A172 (cell line): ENCODE measurements at places on chromosomes 1 and 21.

- DNase-seq, result peak; percentile 78
Measured at GRCh38 chr1:108590957-108591356, 31.1 kb downstream of the EEIG2 start.

- DNase-seq, result no peak
Measured at GRCh38 chr1:223210788-223211120, 67.7 kb upstream of the TLR5 start.

DNA sequence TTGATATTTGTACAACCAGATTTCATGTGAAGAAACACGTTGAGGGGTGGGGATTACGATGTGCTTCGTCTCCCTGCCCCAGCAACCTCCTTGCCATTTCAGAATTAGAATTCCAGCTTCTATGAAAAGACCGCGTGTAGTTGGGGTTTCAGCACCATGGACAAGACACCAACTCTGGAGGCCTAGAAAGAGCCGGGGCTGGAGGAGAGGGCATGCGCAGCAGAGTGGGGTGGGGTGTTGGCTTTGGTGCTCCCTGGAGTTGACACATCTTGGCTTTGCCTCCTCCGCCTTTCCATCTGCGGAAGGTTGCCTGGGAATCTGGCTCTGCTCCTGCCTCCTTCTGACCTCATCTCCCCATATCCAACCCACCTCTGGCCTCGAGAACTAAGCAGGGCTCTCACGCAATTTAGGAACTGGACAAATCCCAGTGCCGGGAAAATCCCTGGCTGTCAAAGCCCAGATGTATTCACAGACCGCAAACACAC lies 11.8 kb downstream of the HTR6 start:
- DNase-seq, result no peak

DNA sequence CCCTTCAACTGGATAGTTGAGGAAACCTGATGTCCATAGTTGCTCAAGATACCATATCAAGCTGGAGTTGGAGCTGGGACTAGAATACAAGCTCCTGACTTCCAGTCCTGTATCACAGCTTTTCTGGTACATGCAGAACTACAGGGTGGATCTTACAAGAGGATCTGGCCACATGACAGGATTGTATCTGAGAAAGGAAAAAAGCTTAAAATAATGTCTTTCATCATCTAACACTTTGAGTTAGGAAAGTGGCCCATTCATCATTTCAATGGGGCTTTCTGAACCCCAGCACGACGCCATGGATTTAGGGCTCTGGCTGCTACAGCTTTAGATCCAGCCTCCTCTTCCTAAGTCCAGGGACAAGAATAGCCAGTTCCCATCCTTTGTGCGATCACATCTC lies 46.9 kb downstream of the RASSF5 start:
- no peak for DNase-seq

GRCh38 chr21:29105218-29105617 lies 25.2 kb upstream of the MAP3K7CL start:
- peak; percentile 92 for DNase-seq

DNA sequence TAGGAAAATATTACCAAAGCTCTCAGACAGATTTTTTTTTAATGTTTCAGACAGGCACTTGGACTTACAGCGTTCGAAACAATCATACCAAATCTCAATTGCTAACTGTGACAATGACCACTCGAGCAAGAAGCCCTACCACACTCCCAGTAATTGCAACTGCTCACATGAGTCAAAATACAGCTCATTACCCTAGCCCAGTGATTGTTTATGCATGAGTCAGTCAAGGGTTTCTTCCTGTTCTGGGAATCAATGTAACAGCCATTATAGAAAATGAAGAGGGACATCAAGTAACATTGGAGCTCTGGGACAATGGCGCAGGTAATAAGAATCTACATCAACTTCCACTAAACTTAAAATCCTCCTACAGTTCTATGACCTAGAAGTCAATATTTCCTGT lies 56.1 kb upstream of the SH3GLB1 start:
- DNase-seq, result peak; percentile 63

DNA sequence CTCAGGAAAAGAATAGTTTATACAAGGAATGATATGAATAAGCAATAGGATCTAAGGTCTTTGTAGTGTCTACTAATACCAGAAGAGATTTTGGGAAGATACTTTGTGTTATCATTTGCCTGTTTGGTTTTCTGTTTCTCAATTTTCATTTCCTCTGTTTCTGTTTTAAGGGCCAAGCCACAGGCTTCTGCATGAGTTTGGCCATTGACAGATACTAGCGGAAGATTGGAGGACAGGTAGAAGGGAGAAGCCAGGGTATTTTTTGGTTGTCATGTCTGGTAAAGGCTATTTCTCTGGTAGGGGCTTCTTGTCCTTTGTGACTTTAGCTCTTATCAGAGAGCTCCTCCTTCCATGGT lies 51.4 kb downstream of the HS2ST1 start:
- DNase-seq, result no peak

- peak; percentile 22 for DNase-seq
Measured at GRCh38 chr1:43405219-43405875, 15.6 kb downstream of the SZT2 start.

GRCh38 chr21:42317341-42317741 lies 2.1 kb upstream of the TFF3 start:
- DNase-seq, result no peak

DNA sequence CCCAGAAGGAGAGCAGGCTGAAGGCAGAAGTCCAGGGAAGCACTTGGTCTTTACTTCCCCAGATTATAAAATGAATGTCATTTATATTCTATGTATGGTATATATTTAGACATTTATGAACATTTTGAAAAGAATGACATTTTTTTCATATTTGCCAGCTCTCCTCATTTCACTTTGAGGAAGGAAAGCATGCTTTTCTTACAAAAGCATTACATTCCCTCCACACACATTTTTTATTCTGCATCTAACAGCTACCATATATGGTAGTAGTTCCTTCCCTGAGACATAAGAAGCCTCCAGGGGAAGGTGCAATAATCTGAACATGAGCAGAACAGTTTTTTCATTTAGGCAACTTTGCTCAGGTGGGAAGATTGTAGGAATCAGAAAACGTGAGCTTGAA lies 94.0 kb downstream of the LRRC7 start:
- no peak for DNase-seq

GRCh38 chr1:192443616-192444015 lies 126.8 kb downstream of the RGS21 start:
- DNase-seq, result no peak

- DNase-seq, result no peak
Measured at GRCh38 chr1:23825762-23826522, 713 bp upstream of the HMGCL start.

- peak; percentile 11 for DNase-seq
Measured at GRCh38 chr21:14862794-14863720, 201.7 kb downstream of the NRIP1 start.

GRCh38 chr1:208172423-208173145 lies 71.6 kb downstream of the PLXNA2 start:
- DNase-seq, result peak; percentile 27

DNA sequence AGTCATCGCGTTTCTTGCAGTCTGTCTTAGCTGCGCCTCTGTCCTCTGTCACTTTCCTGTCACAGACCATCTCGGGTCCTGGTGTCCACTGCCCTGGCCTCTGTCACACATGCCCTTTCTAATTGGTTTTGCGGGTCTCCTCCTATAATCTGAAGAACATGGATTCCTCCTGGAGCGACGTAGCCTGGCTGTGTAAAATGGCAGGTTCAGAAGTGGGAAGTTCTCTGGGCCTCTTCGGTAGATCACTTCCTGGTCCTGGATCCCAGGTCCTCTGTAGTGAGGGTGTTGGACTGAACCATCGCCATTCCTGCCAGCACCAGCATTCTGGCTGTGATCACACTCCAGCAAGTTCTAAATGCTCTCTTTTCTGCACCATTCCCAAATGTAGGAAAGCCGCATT lies 857 bp downstream of the FAM3B start:
- no peak for DNase-seq

- peak; percentile 25 for DNase-seq
Measured at GRCh38 chr21:42097274-42097673, 26.2 kb downstream of the UMODL1 start.

DNA sequence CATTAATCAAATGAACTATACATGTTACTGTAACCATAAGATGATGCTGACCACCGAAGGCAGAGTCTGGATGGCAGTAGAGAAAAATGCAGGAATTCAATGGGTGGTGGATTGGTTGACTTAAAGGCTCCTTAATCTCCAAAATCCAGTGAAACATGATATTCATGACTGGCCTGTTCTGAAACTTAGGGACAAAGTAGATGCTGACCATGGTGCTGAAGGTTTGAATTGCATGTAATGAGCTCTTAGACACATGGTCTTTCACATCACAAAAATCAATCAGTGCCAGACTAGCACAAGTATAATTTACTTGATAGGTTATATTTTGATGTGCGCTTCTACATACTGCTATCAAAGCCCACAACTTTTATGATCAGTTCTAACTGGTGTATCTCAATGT lies 30.9 kb upstream of the NTMT2 start:
- peak; percentile 47 for DNase-seq

DNA sequence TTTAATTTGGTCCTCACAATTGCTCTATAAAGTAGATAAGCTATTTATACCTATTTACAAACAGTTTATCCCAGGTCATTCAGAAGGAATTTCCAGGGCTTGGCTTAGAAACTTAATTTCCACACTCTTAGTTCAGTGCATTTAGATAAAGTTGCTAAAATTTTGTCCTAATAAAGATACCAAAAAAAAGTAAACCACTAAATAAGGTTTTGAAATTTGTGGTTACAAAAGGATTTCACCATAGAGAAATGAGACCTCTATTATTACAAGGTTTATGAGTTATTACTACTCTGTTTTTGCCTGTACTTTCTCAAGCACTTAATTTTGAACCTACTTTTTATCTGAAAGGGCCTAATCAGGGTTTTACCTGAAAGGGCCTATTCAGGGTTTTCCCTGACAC lies 22.4 kb downstream of the PTPN22 start:
- DNase-seq, result no peak
